ENCODE measurements at places on chromosomes 6 and 20.

GRCh38 chr20:51342510-51343236 lies 199.8 kb downstream of the NFATC2 start:
- no peak for DNase-seq

DNA sequence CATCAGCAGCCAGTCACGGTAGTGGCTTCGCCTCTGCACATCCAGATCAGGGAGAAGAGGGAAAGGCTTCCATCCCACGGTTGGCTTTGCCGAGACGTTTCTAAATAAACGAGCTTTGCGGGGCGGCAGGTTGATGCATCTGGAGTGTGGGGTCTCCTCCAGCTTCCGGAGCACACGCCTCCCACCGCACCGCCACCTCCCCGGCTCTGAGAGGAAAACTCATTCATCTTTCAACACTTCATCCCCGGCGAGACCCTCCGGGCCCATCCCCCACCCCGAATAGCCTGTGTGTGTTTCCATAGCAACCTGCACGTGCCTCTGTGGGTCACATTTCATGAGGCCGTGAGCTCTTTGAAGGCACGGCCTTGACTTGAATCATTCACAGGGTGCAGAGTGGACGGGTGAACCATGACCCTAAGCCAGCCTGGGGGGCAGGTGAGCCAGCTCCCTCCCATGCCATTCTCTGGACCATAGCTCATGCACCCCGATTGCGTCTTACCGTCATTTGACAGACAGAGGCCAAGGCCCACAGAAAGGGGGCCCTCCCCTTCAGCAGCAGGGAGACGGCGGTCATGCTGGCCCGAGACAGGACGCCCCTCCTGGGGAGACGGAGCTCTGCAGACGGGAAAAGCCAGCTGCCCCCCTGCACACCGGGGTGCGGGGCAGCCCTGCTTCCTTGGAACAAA lies 16.2 kb upstream of the CHRNA4 start:
- DNase-seq: no peak

GRCh38 chr6:137362878-137363804 lies 131.1 kb downstream of the OLIG3 start:
- no peak for DNase-seq

GRCh38 chr6:169370666-169371343 lies 117.2 kb upstream of the THBS2 start:
- no peak for DNase-seq

DNA sequence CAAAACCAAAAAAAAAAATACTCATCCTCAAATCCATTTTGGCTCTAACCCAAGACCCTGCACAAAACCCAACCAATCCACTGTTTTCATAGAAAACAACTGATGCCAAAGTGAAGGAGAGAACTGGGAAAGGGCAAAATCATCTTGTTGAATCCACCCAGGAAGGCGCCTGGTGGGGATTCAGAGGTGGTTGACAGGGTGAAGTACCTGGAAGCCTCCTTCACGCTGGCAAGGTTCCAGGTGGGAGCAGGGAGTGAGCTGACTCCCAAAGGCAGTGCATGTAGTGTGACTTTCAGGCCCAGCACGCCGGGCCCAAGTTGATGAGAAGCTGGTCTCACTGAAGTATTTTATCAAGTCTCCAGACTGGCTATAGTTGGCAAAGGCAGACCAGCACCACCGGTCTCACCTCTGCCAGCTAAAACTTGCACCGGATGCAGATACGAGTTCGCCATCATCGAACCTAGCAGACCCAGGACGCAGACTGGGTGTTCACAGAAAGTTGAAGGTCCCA lies 16.5 kb downstream of the PPP1R10 start:
- DNase-seq: no peak

- DNase-seq: no peak
Measured at GRCh38 chr6:21149470-21149869, 444.1 kb upstream of the SOX4 start.

- DNase-seq: no peak
Measured at GRCh38 chr6:15948930-15949900, 179.7 kb upstream of the MYLIP start.

DNA sequence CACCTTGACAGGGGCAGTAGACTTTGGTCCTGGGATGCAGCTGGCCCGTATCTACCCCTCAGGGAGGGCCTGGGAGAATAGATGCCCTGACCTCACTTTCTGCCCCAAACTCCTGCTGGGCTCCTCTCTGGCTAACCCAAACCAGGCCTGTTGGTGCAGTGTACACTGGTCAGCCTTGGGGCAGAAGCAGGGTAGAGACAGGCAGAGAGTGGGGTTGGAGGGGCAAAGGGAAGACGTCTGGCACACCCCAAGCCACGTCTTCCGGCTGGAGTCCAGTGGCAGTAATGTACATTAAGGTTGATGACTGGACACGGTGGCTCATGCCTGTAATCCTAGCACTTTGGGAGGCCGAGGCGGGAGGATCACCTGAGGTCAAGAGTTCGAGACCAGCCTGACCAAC lies 9.3 kb downstream of the DDR1 start:
- no peak for DNase-seq

- DNase-seq: no peak
Measured at GRCh38 chr6:33837971-33838665, 34.3 kb upstream of the MLN start.

DNA sequence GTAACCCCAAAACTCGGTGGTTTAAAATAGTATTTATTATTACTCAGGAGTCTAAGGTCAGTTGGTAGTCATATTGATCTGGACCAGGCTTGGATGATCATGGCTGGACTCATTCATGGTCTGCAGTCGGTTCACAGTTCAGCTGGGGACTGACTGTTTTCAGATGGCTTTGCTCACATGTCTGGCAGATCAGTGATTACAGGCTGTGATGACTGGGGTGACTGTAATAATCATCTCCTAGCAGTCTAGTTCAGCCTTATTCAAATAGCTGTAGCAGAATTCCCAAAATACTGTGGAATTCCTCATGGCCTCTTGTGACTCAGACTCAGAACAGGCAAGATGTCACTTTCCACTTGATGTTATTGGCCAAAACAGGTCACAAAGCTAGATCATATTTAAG lies 16.4 kb upstream of the NT5DC1 start:
- no peak for DNase-seq

- DNase-seq: no peak
Measured at GRCh38 chr20:25296094-25297093, 48.5 kb downstream of the PYGB start.

DNA sequence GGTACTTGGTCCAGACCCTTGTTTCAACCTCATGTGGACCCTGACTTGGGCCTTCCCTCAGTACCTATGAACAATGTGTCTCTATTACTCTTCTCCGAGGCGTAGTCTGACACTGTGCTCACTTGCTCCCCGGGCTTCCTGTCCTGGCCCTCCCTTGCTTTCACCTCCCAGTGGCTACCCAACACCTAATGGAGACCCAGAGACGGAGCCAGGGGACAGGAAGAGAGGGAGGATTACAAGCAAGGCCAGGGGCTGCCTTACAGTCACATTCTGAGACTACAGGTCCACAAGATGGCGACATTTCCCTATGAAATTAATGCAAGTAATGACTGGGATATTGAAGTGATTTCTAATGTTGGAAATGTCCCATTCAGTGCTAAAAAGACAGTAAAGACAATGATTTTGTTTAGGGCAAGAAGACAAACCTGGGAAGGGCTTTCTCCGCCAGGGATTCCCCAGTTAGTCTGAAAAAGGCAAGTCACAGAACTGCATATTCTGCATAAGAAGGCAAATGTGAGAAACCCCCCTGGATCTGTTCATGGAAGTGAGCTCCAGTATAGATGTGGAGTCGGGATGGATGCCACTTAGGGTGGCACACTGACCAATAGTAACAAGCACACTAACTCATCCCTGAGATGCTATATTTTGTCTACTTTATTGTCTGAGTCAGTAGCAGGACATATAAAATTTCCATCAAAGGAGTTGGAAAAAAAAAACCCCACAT lies 44.0 kb upstream of the ZBTB24 start:
- DNase-seq: peak; percentile 18

DNA sequence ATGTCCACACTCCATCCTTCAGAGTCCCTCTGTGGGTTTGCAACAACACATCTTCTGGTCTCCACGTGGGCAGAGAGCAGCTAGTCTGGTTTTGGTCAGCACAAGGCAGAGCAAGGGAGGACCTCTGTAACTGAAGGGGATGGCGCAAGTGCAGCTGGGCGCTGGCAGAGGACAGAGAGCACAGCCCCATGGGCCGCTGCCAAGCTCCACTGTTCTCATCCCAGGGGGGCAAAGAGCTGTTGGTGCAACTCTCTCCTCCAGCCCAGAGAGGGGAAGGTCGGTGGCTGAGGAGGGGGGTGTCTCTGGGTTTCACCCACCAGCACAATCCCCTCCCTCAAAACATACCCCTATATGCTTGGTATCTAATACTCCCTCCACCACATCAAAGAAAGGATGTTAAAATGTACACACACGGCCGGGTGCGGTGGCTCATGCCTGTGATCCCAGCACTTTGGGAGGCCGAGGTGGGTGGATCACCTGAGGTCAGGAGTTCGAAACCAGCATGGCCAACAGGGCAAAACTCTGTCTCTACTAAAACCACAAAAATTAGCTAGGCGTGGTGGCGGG lies 9.1 kb downstream of the ATP9A start:
- DNase-seq: no peak

DNA sequence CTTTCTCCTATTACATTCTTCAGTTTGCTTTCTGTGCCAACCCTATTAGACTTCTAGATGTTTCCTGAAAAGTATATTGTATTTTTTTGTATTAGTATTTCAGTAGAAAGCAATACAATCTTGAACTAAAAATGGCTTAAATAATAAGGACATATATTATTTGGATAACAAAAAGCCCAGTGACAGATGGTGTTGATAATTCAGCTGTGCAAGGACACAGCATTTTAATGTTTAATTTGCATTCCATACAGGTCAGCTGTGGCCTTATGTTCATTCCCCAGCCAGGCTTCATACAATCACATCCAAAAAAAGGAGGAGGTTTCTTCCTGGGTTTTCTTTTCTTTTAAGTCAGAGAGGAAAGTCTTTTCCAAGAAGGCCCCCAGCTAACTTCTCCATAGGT lies 236.9 kb downstream of the CD109 start:
- DNase-seq: no peak

DNA sequence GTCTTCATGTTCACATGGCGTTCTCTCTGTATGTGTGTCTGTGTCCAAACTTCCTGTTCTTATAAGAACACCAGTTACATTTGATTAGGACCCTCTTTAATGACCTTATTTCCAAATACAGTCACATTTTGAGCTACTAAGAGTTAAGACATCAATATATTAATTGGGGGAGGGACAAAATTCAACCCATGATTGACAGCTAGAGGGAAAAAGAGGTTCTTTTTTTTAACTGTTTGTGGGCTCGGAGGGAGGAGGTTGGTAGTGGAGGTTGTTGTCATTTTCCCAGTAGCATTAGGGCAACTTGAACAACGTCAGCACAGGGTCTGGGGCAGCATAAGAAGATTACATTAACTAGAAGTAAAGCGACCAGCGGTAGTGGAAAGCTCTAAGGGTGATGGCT lies 2.3 kb upstream of the GMDS start:
- DNase-seq: no peak

DNA sequence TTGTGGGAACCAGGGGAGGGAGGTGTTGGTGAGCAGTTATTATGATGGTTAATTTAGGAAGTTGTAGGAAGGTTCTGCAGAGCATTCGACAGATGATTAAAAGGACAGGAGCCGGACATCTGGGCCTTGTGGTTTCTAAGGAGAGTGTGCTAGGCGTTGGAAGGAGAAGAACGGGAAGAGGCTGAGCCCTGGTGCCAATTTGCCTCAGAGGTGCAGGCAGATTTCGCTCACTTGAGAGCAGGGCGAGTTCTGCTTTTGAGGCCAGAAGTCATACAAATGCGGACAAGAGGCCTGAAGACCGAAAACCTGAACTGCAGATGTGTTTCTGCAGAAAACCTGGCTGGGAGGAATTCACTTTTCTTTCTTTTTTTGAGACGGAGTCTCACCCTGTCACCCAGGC lies 30.5 kb upstream of the RPS6KA2 start:
- no peak for DNase-seq

DNA sequence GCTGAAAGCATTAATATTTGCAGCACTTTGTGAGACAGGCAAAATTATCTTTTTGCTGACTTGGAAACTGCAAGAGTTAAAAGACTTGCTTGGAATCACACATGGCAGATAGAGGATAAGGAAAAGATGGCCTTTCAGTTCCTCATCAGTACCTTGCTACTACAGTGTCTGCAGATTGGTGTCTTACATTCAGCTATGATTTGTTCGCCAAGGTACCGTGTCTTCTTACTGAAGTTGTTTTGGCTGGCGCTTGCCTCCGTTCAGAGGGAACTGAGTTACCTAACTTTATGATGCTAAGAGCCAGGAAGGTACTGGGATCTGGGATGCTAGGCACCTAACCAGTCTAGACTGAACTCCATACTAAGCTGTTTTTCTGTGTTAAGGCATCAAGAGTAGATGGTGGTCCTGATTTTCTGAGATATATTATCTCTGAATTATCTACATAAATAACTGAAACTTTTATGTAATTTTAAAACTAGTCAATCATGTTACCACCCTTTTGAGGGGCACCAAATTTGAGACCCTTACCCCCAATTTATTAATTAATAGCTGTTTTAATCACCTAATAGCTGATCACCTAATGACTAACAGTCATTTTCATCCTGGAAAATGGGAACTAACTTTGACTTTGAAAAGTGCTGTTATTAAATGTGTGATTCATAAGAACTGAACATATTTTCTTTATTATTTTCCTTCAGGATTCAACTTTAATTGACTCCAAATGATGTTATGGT lies 2.5 kb downstream of the WTAP start:
- DNase-seq: no peak

DNA sequence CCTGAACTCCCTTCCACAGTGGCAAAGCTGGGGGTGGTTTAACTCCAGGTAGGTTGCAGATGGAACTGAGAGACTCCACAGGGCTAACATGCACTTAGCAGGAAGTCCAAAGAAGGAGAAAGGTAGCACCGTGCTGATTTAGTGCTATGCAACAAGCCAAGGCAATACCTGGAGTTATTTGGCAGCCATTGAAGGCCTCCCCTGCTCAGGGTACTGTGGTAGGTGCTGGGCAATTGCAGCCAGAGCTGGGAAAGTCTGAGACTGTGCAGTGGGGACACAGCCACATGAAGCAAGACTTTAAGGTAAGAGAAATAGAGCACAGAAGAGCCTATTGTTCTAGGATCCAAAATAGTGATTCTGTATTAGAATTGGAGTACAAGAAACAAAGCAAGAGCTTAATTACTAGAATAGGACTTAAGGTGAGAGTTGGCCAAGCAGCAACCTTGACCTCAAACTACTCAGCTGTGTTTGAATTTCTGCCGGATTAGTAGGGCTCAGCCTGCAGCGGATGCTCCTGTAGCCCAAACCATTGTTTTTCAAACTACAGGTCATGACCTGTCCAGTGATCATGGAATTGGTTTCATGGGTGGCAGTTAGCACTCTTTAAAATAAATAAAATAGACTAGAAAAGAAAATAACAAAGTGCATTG lies 80.8 kb upstream of the STMND1 start:
- DNase-seq: no peak

DNA sequence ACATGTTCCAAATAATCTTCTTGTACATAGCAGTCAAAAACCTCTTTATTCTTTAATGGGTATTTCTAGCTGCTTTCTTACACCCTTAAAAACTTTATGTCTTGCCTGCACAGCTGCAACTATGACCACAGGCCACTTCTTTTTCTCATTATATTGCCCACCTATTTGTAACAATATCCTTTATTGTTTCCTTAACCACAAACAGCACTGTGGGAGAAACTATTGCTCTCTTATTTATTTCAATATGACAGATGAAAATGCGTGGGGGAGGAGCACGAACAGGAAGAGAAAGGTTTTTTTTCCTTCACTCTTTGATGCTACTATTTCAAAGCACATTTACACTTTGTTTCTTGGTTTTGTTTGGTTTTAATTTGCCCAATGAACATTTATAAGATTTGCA lies 253.5 kb downstream of the GJA1 start:
- DNase-seq: no peak

- DNase-seq: no peak
Measured at GRCh38 chr6:36362551-36363370, 24.7 kb downstream of the ETV7 start.

Measured in activated CD8-positive, alpha-beta memory T cell treated with anti-CD3 and anti-CD28 coated beads for 1 hour (primary cell).